ENCODE measurements at places on chromosomes 12 and 14.

DNA sequence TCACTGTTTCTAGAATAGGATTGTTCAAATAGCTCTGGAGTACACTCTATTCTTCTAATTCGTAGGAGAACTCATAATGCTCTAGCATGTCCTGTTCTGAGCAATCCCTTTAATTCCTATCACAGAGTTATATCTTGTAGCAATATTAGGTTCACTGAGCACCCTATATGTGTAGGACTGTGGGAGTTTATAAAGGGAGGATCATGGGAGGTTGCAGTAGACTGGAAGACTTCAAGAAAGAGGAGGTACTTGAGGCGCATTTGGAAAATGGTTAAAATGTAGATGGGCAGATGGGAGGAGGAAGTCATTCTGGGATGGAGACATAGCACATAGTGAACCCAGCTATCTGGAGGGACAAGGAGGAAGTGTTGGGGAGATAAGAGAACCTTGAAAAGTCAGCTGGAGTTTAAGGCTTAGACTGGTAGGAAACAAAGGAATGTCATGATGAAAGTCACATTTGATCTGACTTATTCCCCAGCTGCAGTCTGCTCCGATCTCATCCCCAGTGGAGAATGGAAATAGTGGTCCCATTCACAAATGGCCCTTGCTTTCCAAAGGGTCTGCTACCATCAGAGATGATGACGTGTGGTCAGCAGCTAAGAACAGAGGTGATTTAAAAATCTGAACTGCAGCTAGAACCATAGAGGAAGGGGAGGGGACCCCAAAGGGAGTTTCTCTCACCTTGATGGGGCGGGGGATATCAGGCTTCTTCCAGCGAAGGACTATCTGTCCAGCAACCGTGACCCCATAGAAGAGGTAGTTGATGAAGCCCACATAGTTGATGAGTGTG lies 10.1 kb upstream of the CEBPE start:
- no peak for DNase-seq

DNA sequence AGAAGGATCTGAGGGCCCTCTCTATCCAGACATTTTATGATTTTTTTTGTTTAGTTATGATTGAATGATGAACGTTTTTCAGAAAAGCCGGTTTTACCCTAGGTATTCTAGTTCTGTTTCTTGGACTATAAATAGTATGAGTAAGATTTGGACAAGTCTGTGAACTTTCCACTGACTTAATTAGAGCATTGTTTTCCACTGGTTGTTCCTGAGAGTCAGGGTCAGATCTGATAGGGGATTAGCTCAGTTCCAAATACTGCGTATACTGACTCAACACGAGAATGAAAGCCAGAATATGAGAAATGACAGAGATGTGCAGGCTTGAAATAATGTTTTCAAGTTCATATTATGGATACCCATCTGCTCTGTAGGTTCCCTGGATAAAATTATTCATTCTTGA lies 361.6 kb downstream of the AEBP2 start:
- no peak for DNase-seq

GRCh38 chr12:109875572-109876131 lies 4.7 kb downstream of the GLTP start:
- no peak for DNase-seq

- DNase-seq, result no peak
Measured at GRCh38 chr14:71395151-71395604, 487.9 kb downstream of the PCNX1 start.

GRCh38 chr14:97723351-97723750 lies 926.2 kb downstream of the VRK1 start:
- no peak for DNase-seq

DNA sequence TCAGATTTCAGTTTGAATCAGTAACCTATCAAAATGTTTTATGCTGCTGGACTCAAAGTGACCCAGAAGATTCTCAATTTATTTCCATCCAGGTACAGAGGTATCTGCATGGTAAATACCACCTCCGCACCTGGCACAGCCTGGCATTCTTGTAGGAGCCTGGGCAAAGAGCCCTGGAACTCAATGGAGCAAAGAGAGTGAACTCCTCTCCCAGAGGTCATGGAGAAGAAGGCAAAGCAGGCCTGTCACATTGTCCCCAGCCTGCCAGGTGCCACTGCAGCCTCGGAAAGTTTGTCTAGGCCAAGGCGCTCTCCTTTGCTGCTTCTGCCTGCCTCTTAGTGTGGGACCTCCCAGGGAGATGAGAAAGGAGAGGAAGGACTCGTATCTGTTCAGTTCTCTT lies 319.8 kb downstream of the ZFP36L1 start:
- DNase-seq, result no peak

DNA sequence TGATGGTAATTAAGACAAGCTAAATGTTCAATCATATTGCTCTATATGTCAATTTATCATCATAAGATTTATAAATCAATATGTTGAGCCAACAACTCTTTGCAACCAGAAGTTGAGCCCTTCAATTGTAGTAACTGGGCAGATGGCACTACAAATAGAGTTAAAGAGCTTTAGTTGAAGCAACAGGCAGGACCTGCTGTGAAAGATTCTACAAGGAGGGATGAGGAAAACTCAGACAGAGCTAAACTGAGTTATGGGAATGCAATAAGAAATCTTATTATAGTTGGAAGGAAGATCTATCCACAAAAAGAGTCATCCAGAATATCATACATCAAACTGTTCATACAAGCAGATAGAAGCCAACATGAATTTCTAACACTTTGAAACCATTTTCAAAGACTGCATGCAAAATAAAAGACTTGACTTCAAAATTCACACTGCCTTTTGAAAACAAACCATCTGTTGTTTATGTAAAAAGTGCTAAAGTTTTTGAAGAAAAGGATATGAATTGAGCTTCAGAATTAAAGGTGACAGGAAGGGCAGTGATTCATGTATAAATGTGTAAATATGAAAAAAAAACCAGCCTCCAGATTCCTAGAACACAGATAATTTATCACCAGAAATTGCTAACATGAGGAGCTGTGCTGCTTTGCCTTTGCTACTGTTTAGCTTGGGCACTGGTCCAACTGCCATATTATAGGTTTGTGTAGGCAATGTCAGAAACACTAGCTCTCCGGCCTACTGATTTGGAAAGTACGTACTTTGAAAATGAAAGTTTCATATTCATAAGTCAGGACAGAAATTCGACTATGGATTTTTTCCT lies 133.2 kb downstream of the SLC35F4 start:
- no peak for DNase-seq

DNA sequence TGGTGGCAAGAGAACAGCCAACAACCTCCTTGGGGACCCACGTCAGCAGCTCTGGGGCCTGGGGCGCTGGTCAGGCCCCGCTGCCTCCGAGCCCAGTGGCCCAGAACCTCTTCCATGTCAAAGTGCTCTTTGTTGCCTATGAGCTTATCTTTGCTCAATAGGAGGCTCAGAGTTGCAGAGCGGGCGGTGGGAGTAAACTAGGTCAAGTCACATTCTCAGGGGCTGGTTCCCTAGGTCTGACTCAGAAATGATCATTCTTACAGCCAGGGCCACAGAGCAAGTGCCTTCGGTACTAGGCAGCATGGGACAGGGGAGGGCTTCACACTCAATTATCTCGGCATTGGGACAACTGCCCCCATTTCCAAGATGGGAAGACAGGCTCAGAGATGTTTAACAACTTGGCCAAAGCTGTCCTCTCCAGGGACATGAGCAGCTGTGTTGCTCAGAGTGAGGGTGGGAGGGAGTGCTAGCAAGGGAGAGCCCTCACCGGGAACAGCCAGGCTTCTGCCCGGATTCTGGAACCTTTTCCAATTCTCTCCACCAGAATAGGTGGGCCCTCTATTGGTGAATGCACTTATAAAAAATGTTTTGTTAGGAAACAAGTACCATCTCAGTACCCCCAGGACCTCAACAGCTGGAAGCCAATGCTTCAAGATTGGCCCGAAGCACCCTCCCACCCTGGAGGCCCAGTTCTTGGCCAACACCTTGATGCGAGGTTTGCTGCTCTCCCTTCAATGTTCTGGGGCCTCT lies 11.9 kb downstream of the SLC25A29 start:
- DNase-seq, result no peak

DNA sequence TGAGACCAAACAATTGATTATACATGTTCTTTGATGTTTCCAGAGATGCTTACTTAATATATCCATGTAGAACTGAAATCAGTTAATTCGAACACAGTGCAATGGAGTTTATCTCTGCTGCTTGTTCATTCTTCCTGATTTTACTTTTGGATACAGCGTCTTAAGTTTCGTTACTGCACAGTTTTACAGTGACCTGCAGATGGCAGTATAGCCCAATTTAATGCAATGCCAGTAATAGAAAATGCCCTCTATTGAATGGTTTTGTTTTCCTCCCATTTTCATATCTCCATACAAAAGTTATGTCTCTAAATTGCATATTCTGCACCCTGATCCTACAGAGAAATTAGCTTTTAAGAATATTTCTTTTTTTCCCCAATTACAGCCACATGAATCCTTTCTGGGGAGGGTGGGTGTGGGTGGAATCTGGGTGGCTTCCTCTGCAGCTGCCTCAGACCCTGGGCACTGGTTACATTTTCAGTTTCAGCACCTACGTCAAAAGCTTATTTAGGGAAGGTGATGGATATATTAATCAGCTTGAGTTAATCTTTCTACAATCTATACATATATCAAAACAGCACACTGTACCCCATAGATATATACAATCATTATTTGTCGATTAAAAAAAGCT lies 101.1 kb upstream of the DCD start:
- DNase-seq, result no peak

DNA sequence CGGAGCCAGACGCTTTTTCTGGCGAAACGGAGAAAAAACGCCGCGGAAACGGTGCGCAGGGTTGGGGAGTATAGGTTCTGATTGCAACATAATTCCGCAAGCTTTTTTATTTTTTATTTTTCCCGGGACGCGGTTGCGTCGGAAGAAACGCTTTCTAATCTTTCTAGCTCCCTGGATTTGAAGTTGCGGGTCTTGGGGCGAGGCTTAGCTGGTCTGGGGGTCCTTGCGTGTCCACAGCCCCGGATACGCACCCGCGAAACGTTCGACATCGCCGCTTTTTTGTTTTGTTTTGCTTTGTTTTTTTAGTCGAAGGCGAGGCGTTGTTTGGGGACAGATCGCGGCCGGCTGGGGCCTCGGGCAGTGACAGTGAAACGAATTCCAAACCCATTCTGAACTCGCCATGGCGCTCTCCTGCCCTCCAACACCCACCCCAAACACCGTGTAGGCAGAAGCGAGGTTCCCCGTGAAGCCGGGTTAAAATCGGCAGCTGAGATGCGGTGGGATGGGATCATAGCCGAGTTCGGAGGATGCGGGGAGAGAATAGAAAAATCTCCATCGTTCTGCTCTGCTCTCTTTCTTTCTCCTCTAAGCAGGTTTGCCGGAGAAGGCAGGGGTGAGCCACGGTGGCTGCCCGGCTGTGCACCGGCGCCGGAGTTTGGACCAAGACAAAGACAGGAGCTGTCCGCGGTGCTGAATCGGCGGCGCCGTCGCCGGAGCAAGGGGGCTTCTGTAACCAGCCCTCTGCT lies 8.1 kb upstream of the LHX5 start:
- no peak for DNase-seq

- DNase-seq, result no peak
Measured at GRCh38 chr12:79547735-79548609, 142.8 kb downstream of the PAWR start.

GRCh38 chr12:74626397-74626796 lies 88.8 kb downstream of the ATXN7L3B start:
- no peak for DNase-seq

All from stimulated activated CD8-positive, alpha-beta memory T cell treated with anti-CD3 and anti-CD28 coated beads, Interleukin-2, amount 100 ng/mL, for 1 hour (primary cell).